Putamen (tissue), 1 donor: ENCODE measurements at places on chromosomes 4 and X.

- no peak for DNase-seq
Measured at GRCh38 chr4:173647902-173648301, 117.9 kb upstream of the HAND2 start.

DNA sequence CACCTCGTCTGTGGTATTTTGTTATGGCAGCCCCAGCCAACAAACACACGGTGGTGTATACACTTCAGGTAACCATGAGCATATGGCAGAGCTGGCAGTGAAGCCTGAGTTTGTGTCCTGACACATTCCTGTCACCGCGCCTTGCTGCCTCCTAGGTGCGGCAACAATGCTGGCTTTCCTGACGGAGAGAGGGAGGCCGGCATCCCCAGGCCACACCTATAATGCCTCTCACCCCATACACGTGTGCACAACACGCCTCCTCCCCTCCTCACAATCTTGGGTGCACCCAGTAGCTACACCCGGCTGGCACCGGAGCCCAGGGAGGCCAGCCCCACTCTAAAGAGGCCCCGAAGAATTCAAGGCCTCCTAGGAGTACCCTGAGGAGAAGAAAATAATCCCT is 158.5 kb downstream of the NSUN7 start:
- DNase-seq, result no peak

- no peak for DNase-seq
Measured at GRCh38 chr4:153398713-153399112, 54.2 kb downstream of the MND1 start.

GRCh38 chrX:69082753-69083150 is 82.5 kb downstream of the PJA1 start:
- DNase-seq, result no peak
